Testis (tissue), 5 donors: ENCODE measurements at places on chromosomes 6 and 20. TPM values are rescaled to one million over a fixed set of nuclear protein-coding genes. Genes with fewer than 3 reads are reported as not detected.

DNA sequence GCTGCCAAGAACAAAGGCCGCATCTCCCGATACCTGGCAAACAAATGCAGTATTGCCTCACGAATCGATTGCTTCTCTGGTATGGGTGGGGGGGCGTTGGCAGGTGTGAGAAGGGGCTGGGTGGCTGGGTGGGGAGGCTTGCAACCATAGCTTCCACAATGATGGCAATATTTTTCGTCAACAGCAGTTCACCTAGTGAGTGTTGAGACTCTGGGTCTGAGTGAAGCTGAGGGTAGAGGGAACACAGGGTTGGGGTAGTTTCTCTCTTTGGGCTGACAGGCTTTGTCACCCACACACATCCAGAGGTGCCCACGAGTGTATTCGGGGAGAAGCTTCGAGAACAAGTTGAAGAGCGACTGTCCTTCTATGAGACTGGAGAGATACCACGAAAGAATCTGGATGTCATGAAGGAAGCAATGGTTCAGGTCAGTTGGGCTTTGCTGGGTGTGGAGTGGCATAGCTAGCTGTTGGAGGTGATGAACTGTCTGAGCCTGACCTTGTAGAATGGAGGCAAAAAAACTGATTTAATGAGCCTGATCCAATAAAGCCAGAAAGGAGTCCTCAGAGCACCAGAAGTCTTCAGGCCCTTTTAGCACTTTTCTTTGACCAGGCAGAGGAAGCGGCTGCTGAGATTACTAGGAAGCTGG is 4.2 kb downstream of the NOP56 start:
- H3K27ac ChIP-seq: no peak overlapping the region
- no peak for DNase-seq
- H3K4me1 ChIP-seq: peaks cover 10% of the 10 kb centered on the region
- H3K36me3 ChIP-seq: no peaks in the 10 kb centered on the region

DNA sequence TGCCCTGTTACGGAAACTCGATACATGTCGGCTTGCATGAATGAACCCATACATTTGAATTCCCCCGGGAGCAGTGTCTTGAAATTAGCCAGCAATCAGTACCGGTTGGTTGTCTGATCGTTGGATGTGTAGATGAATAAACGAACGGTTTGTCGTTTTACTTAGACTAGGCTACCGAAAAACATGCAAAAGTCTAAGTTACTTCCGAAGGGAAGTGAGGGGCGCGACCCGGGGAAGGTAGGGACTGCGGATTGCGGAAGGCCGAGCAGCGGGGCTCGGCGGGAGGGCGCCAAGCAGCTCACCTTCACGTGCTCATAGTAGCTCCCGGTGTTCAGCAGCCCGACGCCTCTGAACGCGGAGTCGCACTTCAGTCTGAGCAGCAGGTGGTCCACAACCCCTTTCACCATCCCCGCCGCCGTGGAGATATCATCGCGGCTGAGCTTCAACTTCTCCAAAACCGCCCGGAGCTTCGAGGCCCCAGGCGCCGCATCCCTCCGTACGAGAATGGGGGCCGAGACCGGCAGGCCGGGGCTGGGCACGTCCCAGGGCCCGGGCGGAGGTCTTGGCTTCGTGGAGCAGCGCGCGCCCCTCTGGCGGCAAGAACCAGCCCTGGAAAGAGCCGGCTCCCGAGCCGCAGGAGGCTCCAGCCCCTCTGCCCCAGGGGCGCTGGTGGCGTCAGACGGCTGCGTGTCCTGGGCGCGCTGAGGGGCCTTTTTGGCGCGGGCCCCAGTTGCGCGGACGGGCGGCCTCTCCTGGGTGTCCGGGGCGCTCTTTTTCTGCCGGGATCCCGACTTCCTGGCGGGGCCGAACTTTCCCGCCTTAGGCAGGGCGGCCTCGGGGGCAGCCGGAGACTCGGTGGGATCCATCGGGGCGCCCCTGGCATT is 632 bp downstream of the CGAS start:
- no peaks in the 10 kb centered on the region for H3K36me3 ChIP-seq
- no peaks in the 10 kb centered on the region for H3K4me1 ChIP-seq
- H3K27me3 ChIP-seq: no peaks in the 10 kb centered on the region
- H3K4me3 ChIP-seq: peak overlapping the region; percentile 75
- H3K27ac ChIP-seq: peak overlapping the region; percentile 81
- peak; percentile 47 for DNase-seq

DNA sequence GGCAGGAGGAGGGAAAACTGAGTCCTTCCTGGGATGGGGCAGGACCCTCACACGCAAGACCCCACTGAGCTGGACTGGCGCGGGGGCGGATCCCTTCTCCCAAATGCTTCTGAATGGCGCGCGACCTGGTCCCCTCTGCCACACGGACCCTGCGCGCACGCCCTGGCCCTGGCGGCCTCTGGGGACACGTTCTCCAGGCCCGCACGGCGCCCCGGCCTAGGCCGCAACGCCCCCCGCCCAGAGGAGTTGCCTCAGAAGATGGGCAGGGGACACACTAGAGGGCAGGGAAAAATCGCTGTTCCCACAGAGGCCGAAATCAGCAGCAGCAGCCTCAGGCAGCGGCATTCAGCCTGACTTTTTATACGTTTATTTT is 45.2 kb upstream of the OSTM1 start:
- no peak overlapping the region for H3K4me3 ChIP-seq
- H3K27ac ChIP-seq: no peak overlapping the region
- DNase-seq: no peak
- peaks cover 25% of the 10 kb centered on the region for H3K4me1 ChIP-seq
- H3K36me3 ChIP-seq: no peaks in the 10 kb centered on the region

GCNT2 gene
- total RNA-seq: 17.0 TPM

DNA sequence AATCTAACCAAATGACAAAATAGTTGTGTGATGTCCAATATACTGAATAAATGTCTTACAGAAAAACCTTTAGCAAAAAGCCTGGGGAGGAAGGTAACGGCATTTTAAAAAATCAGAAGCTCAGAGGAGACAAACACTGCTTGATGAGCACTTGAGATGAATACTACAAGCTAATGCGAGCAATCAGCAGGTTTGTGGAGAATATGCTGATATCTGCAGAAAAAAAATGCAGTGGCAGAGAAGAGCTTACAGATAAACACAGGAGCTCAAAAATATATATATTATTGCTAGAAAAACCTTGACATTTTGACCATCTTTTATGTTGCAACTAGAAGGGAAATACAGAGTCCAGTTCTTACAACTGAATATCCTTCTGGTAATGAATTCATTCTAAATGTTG is 972.7 kb downstream of the KIF16B start:
- no peak overlapping the region for H3K27ac ChIP-seq
- H3K27me3 ChIP-seq: no peaks in the 10 kb centered on the region
- no peaks in the 10 kb centered on the region for H3K4me1 ChIP-seq
- DNase-seq: no peak
- no peaks in the 10 kb centered on the region for H3K36me3 ChIP-seq

DNA sequence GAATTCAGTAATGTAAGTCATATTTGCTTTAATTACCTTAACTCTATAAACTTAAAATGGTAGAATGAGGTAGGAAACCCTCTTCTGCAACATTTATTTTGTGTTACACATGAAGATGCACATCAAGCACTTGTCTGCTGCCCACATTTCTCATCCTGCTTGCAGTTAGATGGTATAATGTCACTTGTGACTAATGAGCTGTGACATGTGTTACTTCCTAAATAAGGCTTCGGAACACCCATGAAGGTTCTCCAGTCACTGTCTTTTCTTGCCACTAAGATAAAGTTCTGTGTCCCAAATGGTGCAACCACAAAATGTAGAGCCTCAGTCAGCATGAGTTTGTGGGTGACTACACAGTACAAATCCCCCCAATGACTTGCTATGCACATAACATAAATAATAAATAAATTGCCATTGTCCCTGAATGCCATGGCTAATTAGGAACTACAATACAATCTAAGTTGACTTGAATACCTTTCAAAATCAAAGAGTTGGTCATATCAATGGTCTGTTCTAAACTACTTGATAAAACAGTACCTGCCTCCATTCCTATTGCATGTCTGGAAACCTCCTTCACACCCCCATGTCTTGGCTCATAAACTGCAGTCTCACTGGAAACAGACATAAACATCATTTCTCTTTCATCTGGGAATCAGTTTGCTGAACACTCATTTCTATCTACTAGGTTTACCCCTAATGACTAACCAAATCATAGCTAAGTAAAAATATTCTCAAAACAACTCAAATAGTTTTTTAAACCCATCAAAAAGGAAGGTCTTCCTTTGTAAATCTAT is 157.2 kb downstream of the PTPRK start:
- H3K4me3 ChIP-seq: no peak overlapping the region
- no peak overlapping the region for H3K27ac ChIP-seq
- H3K36me3 ChIP-seq: no peaks in the 10 kb centered on the region
- no peak for DNase-seq
- no peaks in the 10 kb centered on the region for H3K27me3 ChIP-seq

RING1 gene
- total RNA-seq: 38.0 TPM

DNA sequence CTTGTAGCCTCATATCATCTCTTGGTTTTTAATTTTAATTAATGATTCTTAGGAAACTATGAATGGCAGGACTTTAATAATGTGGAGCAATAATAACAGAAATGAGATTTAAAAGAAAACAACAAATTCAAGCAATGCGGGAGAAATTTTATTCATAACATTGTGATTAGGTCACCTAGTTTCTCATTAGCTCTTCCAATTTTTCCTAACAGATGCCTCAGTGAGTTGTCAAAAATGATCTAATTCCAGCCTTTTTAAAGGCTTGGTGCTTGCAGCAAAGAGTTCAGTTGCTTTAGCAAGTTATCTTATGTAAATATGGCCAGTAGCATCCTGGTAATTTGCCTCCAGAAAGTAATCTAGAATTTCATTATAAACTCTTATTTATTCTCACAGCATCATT is 20.4 kb downstream of the PDE7B start:
- H3K27ac ChIP-seq: no peak overlapping the region
- H3K36me3 ChIP-seq: no peaks in the 10 kb centered on the region
- no peaks in the 10 kb centered on the region for H3K27me3 ChIP-seq
- no peak for DNase-seq

DNA sequence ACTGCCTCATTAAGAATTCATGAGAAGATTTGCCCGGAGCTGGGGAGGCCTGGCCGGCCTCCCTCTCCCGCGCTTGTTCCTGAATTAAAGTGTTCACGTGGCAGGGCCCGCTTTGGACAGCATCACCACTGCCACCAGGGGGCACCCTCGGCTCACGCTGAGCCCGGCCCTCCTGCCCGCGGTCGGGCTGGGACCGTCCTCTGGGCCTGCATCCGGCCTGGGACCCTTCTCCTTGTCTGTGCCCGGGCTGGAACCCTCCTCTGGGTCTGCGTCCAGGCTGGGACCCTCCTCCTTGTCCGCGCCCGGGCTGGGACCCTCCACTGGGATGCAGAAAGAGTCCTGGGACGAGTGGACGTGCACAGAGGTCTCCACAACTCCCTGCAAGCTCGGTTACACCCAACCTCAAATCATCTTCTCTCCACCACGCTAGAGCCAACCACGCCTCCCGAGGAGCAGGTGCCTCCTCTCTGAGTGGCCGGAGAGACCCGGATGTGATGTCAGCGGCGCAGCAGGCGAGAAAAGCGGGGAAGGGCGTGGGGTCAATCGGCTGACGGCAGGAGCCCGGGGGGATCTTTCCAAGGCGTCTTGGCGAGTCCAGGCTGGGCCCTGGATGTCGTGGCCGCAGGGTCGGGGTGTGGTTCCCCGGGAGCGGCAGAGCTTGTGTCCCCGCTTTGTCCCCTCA is 50.9 kb upstream of the DACT2 start:
- H3K27me3 ChIP-seq: no peaks in the 10 kb centered on the region
- H3K27ac ChIP-seq: no peak overlapping the region
- H3K4me1 ChIP-seq: no peaks in the 10 kb centered on the region
- no peaks in the 10 kb centered on the region for H3K36me3 ChIP-seq
- no peak overlapping the region for H3K4me3 ChIP-seq

ENPP1 gene
- 16.0 TPM for total RNA-seq

ANKRD66 gene
- total RNA-seq: not detected

DNA sequence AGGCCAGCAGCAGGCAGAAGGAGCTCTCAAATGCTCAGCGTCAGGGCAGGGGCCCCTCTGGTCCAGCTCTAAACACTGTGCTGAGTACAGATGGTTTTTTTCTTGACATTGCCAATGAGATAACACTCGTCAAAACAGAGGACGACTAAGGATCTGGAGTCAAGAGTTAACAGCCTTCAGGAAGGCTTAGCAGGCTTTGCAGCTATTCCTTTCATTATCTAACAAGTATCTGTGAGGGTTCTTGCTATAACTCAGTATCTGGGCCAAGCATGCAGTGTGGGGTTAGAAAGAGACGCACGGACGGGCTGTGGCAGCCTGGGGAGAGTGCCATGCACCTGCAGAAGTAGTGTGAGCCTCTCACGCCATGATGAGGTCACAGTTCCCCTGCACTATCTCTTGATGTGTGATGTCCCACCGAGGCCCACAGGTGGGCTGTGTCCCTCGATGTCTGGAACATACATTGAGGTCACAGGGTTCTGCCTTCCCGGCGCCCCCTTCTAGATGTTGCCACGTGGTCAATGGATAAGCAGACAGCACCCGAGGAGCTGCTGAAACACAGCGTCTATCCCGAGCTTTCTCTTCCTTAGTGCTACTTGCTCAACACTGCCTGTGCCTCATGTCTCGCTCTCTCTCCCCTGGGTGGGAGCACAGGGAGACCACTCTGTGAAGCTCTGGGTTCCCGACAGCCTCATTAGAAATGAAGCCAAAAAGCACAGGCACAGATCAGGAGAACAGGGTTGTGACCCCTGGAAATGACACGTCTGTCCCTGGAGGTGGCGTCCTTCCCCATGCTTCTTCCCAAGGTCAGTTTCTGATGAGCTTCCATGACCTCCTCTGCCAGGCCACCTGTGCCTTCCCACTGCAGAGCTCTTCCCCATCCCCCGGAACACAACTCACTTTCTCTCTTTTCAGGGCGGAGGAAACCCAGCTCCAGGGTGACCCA is 85.5 kb upstream of the RPS6KA2 start:
- no peak overlapping the region for H3K27ac ChIP-seq
- DNase-seq: no peak
- no peaks in the 10 kb centered on the region for H3K36me3 ChIP-seq
- H3K27me3 ChIP-seq: no peaks in the 10 kb centered on the region

GRCh38 chr6:33080127-33081089 is 4.6 kb downstream of the HLA-DPB1 start:
- no peaks in the 10 kb centered on the region for H3K4me1 ChIP-seq
- H3K27ac ChIP-seq: peak overlapping the region; percentile 76
- no peaks in the 10 kb centered on the region for H3K36me3 ChIP-seq

NRN1 gene
- 0.31 TPM for total RNA-seq
